Ureter (tissue), 1 donor: ENCODE measurements at places on chromosomes 11 and 22. TPM values are rescaled to one million over a fixed set of nuclear protein-coding genes. Genes with fewer than 3 reads are reported as not detected.

The FAT3 gene
- total RNA-seq: 16.1 TPM

The EFCAB6 gene
- total RNA-seq: 8.8 TPM

The NXPE4 gene
- not detected for total RNA-seq

The ASCC2 gene
- total RNA-seq: 147 TPM

The CLCF1 gene
- total RNA-seq: 1.4 TPM

The CABP7 gene
- total RNA-seq: not detected

The TEF gene
- total RNA-seq: 27.5 TPM

The ARHGAP8 gene
- 33.7 TPM for total RNA-seq

The DDX17 gene
- total RNA-seq: 593 TPM

The MYBPC3 gene
- total RNA-seq: 0.18 TPM

The OR56A1 gene
- total RNA-seq: 0.05 TPM

The NRXN2 gene
- total RNA-seq: 11.6 TPM
